ENCODE measurements at places on chromosomes 5 and 9.

DNA sequence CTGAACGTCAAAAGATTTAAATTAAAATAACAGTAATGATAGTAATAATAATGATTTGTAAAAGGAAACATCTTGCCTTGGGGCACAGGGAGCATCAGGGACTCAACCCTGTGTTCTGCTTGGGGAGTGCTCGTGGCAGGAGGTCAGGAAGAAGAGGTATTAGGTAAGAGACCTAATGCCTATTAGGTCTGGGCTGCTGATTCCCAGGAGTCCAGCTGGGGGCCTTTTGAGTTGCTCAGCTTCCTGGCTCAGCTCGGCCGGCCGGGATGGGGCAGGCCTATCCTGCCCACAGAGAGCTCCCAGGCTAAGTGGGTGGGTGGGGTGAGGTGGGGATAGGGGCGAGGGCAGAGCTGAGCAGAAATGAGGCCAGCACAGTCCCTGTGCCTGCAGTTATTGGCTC, 17.5 kb downstream of the LMX1B start:
- DNase-seq = peak; percentile 64

DNA sequence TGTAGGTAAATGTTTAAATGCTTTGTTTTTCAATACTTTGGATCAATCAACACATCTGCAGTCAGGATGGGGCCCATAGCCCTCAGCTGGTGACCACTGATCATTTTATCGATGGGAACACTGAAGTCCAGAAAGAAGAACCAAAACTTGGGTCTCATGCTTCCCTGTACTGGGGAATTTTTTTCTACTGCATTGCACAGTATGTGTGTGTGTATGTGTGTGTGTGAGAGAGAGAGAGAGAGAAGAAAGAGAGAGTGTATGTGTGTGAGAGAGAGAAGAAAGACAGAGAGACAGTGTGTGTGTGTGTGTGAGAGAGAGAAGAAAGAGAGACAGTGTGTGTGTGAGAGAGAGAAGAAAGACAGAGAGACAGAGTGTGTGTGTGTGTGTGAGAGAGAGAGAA, 202.9 kb upstream of the MSX2 start:
- DNase-seq = no peak

GRCh38 chr9:105246656-105247173, 2.3 kb downstream of the SLC44A1 start:
- DNase-seq = no peak

GRCh38 chr5:14281746-14282181, 138.6 kb downstream of the TRIO start:
- no peak for DNase-seq

DNA sequence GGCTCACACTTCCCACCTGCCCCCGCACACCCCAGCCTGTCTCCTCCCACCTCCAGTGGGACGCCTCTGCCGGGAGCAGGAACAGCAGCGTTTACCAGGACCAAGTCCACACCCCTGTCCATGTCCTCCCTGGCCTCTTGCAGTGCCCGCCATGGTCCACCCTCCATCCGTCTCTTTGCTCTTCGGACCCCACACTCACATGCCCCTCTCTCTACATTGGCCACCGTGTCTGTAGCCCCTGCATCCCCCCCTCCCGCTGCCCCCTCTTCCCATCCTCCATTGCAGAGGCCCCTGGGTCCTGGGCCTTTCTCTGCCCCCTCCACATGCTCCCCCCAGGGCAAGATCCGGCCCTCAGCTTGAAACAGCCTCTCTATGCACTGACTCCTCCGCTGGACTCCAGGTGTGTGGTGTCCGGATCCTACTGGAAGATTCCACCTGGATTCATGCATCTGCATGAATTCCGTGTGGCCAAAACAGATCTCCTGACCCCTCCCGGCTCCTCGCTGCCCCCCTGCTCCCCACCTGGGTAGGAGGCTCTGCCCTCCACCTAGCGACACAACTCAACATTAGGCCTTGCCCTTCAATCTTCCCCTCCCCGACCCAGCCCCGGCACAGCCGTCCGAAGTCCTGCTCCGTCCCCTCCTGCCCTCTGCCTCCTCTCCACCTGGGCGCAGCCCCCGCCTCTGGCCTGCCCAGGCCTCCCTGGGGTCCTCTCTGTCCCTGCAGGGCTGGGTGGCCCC, 168.5 kb downstream of the OLFM1 start:
- no peak for DNase-seq

DNA sequence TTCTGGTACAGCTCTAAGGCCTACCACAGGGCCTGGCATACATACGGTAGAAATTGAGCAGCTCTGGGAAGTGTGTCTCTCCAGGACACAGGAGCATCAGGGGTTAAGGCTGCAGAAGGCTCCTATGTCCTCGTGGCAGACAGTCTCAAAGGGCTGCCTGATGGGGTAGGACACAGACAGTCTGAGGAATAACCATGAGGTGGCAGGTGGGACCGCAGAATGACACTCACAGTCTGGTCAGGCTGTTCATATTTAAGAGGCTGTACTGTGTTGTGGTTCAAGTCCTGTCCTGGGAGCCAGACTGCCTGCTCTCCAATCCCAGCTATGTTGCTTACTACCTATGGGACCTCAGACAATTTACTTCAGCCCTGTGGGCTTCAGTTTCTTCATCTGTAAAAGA, 217.1 kb downstream of the TRIM32 start:
- no peak for DNase-seq

DNA sequence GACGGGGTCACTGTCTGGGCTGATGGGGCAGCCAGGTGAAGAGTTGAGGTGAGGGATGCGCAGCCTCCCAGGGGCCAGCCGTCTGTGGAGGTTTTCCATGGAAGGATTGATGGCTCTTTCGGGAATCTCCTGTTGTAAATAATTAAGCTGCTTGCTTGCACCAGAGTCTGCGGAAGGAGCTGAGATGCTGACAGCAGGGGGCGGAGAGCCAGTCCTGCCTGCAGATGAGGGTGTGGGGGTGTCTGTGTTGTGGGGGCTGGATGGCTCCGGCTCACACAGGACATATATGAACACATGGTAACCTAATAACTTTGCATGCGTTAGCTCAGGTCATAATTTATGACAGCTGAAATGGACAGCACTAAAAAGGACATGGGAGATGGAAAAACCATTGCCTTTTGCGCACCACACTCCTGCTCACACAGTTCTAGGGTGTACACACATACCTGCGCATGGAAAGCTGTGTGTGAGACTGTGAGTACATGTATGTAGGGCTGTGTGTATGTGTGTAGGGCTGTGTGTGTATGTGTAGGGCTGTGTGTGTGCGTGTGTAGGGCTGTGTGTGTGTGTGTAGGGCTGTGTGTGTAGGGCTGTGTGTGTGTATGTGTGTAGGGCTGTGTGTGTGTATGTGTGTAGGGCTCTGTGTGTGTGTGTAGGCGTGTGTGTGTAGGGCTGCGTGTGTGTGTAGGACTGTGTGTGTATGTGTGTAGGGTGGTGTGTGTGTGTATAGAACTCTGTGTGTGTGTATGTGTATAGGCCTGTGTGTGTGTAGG, 36.8 kb upstream of the SEMA4D start:
- no peak for DNase-seq

GRCh38 chr5:77066823-77067442, 20.2 kb downstream of the ZBED3 start:
- no peak for DNase-seq

DNA sequence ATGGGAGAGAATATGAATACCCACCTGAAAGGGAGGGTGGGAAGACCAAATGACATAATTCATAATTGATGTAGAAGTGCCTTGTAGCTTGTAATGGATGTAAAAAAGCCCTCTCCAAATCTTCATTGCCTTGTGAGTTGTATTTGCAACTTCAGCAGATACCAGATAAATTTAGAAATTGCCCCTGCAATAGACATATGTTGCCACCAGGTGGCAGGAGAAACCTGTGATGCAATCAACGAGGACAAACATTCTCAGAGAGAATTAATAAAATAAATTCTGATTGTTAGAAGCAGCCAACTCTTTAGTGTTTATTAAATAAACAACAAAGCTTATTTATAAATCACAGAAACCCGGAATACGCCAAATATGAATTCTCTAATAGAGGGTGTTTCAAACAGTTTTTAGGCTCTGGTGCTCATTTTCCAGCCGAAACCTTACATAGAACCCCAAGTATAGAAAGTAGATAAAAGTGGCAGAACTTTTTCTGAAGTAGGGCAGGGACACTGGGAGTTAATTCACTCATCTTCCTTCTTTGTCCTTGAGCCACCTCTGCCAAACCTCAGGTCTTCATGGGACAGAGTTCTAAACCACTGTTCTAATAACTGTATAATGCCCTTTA, 147.8 kb downstream of the TMEM38B start:
- no peak for DNase-seq

GRCh38 chr9:75148561-75148960, 60.2 kb downstream of the OSTF1 start:
- DNase-seq = no peak

DNA sequence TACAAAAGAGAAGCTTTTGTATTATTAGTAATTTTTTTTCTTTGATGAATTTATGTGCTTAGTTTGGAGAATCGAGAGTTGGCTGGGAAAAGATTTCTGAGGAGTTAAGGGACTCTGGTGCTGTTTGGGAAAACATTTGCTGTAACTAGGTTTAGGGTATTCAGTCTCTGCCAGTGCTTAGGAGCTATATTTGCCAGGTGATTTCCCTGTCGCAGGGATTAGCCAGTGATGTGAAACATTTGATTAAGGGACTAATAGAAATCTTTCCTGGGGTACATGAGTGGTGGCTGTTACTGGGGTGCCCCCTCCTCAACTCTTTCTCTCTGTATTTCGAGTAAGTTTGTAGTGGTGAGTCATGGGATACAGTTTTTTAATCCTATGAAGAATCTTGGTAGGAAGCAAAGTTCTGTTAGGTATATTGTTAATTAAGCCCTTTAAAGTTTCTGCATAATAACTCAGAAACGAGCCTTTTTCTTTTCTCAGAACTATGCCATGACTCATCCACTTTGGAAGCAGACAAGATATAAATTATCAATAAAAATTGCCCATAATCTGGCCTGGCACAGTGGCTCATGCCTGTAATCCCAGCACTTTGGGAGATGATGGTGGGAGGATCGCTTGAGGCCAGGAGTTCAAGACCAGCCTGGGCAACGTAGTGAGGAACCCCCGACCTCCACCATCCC, 18.6 kb downstream of the RGMB start:
- DNase-seq = no peak

GRCh38 chr9:2267181-2267745, 252.1 kb downstream of the SMARCA2 start:
- no peak for DNase-seq

DNA sequence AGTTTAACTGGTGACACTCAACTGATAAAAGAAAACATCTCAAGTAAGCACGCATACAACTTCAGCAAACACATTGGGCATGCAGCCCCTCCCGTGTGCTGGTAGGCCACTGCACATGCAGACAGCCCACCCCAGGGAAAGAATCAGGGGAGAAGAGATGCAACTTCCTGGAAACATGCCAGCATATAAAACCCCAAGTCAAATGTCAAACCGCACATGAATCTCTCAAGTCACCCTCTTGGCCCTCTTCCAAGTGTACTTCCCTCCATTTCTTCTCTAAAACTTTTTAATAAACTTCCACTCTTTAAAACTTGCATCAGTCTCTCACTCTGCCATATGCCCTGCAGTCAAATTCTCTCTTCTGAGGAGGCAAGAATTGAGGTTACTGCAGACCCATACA, 732.7 kb downstream of the SEMA5A start:
- no peak for DNase-seq

DNA sequence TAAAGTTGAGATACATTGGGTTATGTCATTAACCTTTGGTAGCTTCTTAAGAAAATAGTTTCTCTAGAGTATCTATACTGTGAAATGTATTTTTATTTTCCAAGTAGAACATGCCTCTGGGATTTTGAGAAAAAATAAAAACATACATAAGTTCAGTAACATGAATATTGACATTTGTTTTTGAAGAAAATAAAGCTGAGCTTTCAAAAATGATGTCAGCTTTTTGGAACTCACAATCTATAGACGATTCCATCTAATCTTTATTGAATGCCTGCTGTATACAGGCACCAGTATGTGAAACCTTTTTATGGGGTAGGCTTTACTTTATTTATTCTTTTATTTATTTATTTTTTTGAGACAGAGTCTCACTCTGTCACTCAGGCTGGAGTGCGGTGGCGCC, 175.9 kb upstream of the NFIL3 start:
- DNase-seq = no peak

GRCh38 chr9:34375901-34376595, 650 bp downstream of the MYORG start:
- peak; percentile 76 for DNase-seq

Data from H9 (cell line).